ENCODE measurements at places on chromosomes 3 and 15.

DNA sequence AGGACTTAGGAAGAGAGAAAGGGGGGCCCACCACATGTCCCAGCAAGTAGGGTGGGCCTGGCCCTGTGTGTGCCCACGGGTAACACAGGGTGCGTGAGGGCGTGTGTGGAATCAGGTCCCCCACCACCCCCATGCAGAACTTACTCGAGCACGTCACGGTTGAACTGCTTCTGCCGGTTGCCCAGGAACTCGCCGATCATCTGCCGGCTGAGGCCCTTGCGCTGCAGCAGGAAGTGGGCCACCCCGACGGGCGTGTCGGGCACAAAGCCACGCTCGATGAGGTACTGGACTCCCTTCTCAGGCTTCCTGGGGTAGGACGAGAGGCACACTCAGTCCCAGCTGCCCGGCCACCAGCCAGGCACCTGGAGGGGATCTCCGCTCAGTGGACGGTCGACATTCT is 83.1 kb upstream of the RPL32 start:
- DNase-seq, result no peak

- no peak for DNase-seq
Measured at GRCh38 chr3:147099076-147099475, 307.3 kb downstream of the ZIC4 start.

DNA sequence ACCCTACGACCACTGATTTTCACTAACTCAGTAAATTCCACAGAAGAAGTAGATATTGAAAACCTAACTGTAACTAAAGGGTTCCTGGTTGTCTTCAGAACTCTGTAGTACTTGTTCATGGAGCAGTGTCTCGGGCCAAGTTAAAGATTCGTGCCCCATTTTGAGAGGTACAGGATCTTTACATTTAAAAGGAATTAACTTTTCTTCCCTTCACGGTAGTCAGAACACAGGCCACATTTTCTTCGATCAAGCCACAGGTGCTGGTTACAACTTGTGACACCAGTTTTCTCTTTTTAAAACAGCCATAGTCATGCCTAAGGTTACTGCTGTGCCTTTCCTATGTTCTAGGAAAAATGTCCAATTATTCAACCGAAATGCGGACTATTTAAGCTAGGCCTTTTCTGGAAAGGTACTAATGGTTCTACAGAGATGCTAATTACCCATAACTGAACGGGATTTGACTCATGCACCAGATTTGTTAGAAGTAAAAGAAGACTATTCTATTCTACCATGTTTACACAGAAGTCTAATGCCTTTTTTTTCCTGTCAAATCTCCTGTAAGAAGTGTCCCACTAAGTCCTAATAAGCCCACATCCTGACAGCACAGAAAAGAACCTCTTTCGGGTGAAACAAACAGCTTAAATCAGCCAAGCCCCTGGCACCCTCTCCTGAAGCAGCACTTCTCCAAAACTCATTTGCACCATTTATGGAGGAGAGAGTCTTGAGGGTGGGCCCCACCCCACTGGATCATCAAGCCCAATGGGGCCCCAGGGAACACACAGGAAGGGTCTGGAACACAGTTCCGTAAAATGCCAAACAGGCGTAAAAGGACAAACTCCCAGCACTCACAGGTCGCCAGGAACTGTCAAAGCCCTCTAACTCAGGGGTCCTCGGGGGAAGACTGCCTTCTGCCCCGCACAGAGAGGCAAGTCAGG is 1.9 kb downstream of the LRIG1 start:
- no peak for DNase-seq

DNA sequence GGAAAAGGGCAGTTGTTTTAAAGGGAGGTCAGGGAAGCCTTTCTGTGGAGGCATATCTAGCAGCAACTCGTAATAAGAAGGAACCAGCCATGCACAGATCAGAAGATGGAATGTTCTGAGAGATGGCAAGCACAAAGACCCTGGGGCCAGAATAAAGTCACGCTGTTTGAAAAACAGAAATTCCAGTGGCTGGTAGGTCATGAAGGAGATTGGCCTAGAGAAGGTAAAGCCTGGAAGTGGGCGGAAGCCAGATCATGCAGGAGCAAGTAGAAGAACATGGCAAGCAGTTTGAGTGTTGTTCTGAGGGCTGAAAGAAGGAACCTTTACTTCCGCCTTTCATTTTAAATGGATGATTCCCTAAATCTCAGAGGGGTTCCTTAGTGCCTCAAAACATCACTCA is 208.1 kb upstream of the PPP2R3A start:
- no peak for DNase-seq

GRCh38 chr3:82957079-82957478 is 1195.6 kb upstream of the GBE1 start:
- no peak for DNase-seq

DNA sequence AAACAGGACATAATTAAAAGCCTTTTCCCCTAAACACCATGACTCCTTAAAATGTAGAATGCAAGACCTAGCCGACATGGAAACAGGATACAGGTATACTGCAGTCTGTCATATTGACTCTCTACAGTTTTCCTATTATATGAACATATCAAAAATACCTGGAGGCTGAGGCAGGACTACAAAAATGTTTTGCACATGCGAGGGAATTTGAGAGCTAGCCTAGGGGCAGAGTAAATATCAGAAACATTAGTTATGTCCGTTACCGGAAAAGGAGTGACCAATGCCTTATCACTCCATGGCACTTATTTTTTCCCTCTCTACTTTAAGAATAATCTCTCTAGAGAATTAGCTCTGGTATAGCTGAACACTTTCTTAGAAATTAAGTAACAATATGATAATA is 732.3 kb downstream of the TUSC7 start:
- no peak for DNase-seq

DNA sequence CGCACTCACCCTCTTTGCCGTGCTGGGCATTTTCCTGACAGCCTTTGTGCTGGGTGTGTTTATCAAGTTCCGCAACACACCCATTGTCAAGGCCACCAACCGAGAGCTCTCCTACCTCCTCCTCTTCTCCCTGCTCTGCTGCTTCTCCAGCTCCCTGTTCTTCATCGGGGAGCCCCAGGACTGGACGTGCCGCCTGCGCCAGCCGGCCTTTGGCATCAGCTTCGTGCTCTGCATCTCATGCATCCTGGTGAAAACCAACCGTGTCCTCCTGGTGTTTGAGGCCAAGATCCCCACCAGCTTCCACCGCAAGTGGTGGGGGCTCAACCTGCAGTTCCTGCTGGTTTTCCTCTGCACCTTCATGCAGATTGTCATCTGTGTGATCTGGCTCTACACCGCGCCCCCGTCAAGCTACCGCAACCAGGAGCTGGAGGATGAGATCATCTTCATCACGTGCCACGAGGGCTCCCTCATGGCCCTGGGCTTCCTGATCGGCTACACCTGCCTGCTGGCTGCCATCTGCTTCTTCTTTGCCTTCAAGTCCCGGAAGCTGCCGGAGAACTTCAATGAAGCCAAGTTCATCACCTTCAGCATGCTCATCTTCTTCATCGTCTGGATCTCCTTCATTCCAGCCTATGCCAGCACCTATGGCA is 41.1 kb upstream of the CSTA start:
- no peak for DNase-seq

GRCh38 chr15:78004919-78005634 is 72.4 kb downstream of the TBC1D2B start:
- no peak for DNase-seq

DNA sequence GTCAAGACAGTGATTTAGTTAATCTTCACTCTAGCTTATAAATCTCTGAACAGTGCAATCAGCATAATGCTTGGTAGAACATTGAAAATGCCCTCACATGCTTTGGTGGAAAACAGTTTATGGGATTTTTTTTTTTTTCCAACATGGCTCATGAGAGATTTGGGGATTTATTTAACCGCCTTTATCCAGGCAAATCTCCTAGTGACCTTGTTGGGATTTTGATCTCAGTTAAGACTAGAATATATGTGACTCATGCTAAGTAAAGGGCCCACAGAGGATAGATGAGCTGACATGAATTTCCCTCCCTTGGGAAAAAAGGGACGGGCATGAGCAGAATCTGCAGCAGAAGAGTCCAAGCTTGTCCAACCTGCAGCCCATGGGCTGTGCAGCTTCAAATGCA is 18.7 kb downstream of the LRTM1 start:
- DNase-seq, result no peak

GRCh38 chr15:30953731-30954378 is 37.6 kb downstream of the MTMR10 start:
- no peak for DNase-seq

DNA sequence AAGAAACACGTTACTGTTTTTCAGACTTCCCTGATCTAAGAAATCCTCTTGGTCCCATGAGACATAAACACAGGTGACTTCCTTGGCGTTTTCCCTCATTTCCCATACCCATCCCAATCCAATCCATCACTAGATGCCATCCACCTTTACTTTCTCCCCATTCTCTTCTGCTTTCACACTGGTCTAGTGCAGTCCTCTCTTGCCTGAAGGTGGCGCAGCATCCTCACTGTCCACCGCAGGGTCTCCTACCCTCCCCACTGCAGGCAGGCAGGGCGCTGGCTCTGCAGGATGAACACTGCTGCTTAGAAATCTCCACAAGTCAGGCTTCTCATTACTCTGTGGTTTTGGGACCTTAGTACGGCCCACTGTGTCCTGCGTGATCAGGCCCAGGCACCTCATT is 58.2 kb downstream of the RAB7A start:
- DNase-seq, result no peak

- DNase-seq, result no peak
Measured at GRCh38 chr15:42120285-42120684, 25.9 kb upstream of the PLA2G4D start.

DNA sequence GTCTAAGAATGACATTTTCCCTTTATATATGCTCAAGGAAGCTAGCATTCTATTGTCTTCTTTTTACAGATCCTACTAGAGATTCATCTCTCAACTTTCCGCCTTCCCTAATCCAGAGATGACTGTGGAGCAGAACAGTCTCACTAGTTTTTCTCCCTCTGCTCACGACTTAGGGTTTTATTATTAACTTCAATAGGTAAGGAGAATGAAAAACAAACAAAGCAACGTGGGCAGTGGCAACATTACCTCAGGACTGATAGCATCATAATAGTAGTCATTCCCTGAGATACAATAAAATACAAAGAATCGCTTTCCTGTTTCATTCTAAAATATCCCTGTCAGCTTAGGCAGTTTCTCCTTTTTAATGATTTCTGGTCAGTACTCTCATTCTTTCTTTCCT is 154.3 kb upstream of the PLAAT1 start:
- no peak for DNase-seq

GRCh38 chr15:69120732-69121131 is 39.7 kb upstream of the GLCE start:
- DNase-seq, result no peak

DNA sequence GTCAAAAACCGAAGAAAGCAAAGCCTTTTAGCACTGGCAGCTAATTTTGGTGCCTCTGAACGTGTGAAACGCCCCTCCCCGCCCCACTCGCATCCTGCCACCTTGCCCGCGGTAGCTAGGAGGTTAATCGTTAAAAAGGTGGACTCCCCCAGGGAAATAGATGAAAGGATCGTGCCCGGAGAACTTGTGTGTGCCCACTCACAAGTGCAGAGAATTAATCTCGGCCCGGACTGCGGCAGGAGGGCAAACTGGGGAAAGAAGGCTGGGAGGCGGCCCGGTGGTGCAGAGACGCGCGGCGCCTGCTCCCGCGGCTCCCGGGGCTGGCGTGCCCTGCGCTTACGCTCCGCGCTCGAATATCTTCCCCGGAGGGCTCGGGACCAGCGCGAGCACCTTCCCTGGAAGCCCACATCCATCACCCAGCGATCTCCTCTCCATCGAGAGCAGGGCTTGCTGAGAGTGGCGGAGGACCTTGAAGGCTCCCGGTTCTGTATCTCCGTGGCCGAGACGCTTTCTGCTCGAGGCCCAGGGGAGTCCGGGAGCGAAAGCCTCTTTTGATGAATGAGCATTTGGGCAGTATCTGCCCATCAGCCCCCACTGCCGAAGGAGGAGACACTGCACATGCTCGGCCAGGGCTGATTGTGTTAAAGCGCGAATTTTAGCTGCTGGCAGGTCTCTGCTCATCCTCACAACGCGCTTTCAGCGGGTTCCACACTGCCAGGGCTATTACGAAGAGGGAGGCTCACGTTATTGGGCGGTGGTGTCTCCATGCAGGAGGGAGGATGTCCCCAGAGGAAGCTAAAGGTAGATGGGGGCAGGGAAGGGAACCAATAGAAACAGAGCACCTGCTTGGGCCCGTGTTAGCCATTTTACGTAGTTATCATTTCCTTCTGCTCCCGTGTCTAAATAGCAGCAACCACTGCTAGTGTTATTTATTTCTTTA is 1.3 kb upstream of the SPTSSB start:
- no peak for DNase-seq

GRCh38 chr3:101677436-101678286 is 729 bp upstream of the ZBTB11 start:
- no peak for DNase-seq

- DNase-seq, result no peak
Measured at GRCh38 chr3:175258763-175259162, 399.6 kb downstream of the NAALADL2 start.

DNA sequence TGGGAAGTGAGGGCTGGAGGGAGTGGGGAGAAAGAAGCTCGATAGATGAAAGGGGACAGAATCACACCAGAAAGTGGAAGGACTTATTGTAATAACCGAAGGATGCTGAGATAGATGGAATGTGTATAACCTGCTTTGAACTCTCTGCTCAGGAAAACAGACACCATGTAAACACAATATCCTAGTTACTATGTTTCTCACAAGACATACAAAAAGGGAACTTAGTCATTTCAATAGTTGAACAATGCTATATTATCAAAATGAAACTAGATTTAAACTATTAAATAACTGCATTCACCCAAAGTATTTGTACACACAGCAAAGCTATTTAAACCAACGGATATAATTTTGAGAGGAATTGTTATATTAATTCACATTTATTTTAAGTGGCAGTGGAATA is 108.3 kb upstream of the GADL1 start:
- DNase-seq, result no peak

- DNase-seq, result no peak
Measured at GRCh38 chr3:113775516-113775915, 28.7 kb downstream of the ATP6V1A start.

DNA sequence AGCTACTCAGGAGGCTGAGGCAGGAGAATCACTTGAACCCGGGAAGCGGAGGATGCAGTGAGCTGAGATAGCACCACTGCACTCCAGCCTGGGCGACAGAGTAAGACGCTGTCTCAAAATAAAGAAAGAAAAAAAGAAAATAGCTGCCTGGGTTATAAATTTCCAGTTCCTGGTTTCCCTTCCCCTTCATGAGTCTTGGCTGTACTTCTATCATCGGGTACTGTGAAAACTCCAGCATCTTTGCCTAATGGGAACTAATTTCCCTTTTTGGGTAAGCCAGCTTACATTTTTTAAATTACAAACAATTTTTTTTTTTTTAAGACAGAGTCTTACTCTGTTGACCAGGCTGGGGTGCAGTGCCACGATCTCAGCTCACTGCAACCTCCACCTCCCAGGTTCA is 15.0 kb downstream of the DENND4A start:
- no peak for DNase-seq

- no peak for DNase-seq
Measured at GRCh38 chr15:73983211-73983727, 8.8 kb downstream of the STOML1 start.

DNA sequence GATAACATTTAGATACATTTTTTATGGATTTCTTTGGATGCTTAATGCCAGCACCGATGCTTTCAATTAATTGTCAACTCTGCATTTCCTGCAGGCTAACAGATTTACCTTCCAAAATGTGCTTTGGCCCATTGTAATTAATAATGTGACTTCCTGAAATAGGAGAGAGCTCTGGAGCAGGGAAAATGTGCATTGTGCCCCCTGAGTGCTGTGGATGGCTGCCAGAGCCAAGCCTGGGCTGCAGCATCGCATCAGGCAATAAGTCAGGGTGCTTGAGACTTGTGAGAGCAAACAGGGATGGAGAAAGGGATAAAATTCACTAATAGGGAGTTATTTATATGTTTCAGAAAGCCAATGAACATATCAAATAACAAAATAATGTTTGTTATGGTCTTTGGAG is 133.8 kb downstream of the MOBP start:
- no peak for DNase-seq
